NCI-H1417 (cell line): ENCODE measurements at places on chromosomes 1 and 21.

- no peak for DNase-seq
Observed at GRCh38 chr1:217388522-217389065, 242.3 kb downstream of the GPATCH2 start.

DNA sequence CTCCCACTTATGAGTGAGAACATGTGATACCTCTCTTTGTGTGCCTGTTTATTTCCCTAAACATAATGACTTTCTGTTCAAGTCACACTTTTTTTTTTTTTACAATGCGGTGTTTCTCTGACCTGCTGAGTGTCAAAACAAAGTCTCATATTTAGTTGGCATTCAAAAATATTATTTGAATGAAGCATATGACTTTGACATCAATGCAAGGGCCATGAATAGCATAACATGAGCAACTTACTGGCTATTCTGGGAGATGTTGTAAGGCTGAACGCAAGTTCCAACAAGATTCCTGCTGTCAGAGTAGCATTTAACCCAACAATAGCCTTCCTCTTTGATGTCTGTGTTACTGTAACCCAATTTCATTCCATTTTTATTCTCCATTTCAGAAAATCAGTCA is 2.0 kb upstream of the KRTAP19-1 start:
- DNase-seq, result no peak

- no peak for DNase-seq
Observed at GRCh38 chr1:163082971-163083370, 13.8 kb downstream of the RGS4 start.

DNA sequence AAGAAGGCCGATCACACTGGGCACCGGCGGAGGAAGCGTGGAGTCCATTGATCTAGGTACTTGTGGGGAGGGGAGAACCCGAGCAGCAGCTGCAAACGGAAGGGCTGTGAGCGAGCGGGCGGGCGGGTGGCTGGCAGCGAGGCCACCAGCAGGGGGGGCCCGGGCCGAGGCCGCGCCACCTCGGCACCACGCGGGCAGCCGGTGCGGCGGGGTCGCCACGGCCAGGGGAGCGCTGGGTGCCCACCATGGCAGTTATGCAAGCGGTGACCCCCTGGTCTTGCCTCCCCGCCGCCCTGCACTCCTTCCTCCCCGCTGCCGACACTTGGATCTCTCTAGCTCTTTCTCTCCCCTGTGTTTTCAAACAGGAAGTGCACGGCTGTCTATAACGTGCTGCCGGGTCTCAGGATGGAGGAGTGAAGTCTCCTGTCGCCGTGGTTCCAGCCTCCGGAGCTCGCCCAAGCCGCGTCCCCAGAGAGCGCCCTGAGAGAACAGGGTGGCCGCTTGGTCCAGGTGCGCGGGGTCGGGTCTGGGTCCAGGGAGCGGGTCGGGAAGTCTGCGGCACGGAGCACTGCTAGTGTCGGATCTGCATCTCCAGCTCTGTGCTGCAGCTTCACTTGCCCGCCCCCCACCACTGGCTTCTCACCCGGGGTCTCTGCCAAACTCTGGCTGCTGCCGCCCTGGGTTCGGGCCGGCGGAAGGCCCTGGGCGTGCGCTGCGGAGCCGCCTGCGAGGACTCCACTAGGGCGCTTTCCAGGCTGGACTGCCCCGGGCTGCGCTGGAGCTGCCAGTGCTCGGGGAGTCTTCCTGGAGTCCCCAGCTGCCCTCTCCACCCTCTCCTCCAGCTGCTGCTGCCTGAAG is 22.7 kb downstream of the LRRC8D start:
- peak; percentile 88 for DNase-seq

- DNase-seq, result no peak
Observed at GRCh38 chr1:18262726-18263125, 155.1 kb downstream of the IGSF21 start.

- no peak for DNase-seq
Observed at GRCh38 chr1:229762891-229763290, 136.8 kb downstream of the URB2 start.

- DNase-seq, result no peak
Observed at GRCh38 chr1:19179597-19180264, 30.3 kb downstream of the UBR4 start.

GRCh38 chr1:16721871-16722641 is 18.3 kb upstream of the RNU1-4 start:
- DNase-seq, result no peak

- peak; percentile 68 for DNase-seq
Observed at GRCh38 chr21:46598581-46599572, 6.0 kb downstream of the S100B start.

- DNase-seq, result peak; percentile 31
Observed at GRCh38 chr1:228006034-228006785, 588 bp upstream of the WNT3A start.

DNA sequence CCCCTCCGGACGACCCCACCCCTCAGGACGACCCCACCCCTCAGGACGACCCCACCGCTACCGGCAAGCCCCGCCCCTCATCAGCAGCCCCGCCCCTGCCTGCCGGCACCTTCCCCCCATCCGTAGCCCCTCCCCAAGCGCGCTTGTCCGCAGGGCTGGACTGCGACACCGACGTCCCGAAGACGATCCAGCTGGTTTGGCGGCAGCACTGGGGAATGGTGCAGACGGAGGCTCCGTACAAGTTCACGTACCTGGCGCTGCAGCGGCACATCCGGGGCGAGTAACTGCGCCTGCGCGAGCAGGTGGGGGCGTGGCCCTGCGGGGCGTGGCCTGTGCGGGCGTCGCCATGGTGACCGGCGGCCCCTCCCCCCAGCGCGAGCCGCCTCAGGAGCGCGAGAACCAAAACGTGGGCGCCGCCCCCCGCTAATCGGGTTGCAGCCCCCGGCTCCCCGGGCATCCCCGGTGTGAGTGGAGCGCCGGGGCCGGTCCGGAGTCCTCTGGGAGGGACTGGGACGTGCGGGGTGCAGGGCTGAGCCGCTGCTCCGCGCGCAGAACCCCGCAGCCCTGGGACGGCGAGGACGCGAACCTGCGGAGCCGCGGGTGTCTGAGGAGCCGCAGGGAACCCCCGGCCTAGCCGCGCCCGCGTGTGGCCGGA is 4.9 kb downstream of the RNF223 start:
- peak; percentile 85 for DNase-seq

GRCh38 chr1:153561466-153561985 is 4.1 kb downstream of the S100A2 start:
- DNase-seq, result no peak
